ENCODE measurements at places on chromosomes 11 and 22.

GRCh38 chr11:70128435-70128906 is 50.4 kb downstream of the ANO1 start:
- DNase-seq, result peak; percentile 36

DNA sequence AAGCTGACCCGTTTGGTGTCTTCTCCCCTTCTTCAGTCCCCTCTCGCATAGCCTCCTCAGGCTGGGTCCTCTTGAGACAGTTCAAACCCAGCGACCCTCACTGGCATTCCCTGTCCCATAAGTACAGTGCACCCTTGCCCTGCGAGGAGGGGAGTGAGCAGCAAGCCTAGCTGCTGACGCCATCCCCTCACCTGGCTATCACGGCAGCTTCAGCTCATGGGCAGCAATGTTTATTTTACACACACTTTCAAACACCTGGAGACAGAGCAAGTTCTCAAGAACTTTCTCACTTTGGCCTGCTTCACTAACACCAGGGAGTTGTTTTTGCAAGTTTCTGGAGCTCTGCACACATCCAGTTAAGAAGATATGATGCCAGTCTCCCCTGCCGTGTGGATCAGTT is 189.6 kb upstream of the E2F8 start:
- no peak for DNase-seq

DNA sequence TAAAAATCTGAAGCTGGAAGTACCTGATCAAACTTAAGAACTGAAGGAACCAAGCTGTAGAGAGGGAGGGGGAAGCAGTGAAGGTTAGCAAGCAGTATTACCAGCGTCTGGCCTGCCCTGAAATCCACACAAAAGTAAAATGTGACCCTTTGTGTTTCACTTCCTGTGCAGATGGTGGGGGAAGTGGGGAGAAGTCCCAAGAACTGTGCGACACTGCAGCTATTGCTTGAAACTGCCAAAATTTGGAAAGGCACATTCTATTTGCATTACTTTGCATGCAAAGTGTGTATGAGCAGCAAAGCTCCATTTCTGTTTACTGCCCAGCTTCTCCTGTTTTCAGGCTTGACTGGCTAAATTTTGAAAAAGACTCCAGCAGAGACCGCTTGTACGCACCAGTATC is 72.1 kb upstream of the BMAL1 start:
- no peak for DNase-seq

DNA sequence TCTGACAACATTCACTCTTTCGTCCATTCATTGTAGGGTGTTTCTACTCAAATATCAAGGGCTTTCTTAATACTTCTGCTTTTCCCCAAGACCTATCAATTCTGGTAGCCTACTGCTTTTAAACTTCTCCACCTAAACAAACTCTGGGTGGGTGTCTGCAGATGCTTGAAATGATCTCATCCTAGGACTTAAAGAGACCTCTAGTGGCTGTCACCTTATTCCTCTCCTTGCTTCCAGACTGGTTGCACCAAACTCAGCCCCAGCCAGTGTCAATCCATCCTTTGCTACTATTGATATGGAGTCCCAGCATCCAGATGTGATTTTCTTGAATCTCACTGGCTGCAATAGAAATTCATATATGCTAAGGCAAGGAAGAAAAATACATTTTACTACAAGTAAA is 274.7 kb downstream of the NXPE2 start:
- no peak for DNase-seq

GRCh38 chr22:24928322-24928721 is 18.2 kb downstream of the LHFPL7 start:
- DNase-seq, result no peak

GRCh38 chr11:33932721-33933120 is 40.8 kb upstream of the LMO2 start:
- no peak for DNase-seq

DNA sequence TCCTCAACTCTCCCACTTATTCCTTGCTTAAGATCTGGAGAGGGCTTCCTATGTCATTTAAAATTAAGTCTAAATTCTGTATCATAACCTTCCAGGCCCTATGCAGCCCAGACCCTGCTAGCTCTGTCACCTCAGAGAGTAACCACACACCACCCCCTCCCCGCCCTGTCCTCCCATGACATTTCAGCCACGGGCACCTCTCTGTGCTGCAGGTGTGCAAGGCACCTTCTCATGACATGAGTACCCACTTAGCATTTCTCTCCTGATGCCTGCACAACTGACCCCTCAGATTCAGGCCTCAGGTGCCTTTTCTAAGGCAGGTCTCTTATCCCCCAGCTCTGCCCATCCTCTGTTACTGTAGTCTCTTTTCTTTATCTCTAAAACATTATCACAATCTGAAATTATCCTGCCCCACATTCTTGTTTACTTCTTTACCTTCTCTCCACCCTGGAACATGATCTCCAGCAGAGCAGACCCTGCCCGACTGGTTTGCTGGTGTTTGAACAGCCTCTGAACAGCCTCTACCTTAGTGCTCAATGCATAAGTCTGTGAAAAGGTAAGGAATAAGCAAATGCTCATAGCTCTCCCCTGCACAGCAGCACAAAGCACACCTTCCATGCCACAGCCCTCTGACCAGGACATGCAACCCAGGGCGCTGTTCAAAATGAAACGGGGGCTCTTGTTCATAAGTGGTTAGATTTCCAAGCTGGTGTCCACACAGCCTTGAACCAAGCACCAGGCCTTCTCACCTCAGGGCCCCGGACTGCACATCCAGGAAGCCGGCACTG is 196.1 kb upstream of the B3GAT1 start:
- DNase-seq, result no peak

DNA sequence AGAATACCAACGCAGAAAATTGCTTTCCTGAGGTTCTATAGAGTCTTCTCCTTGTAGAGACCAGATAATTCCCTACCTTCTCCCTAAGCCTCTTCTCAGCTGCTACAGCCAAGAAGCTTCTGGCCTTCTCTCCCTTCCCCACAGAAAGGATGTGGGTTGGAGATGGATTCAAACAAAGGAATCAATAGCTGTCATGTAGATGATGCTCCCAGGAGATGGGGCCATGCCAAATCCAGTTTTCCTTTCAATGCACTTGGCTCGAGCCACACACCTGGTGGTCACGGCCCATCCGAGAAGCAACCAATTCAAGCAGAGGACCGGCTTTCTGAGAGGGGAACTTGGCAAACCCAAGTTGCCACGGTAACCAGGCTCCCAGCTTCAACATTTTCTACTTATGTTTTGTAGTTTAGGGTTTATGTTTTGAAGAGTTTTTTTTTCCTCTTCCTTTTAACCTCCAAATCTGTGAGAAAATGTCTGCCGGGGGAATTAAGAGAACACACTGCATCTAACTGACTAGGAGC is 31.3 kb upstream of the OPCML start:
- DNase-seq, result no peak

- DNase-seq, result no peak
Measured at GRCh38 chr11:96219981-96220623, 122.9 kb downstream of the MAML2 start.

DNA sequence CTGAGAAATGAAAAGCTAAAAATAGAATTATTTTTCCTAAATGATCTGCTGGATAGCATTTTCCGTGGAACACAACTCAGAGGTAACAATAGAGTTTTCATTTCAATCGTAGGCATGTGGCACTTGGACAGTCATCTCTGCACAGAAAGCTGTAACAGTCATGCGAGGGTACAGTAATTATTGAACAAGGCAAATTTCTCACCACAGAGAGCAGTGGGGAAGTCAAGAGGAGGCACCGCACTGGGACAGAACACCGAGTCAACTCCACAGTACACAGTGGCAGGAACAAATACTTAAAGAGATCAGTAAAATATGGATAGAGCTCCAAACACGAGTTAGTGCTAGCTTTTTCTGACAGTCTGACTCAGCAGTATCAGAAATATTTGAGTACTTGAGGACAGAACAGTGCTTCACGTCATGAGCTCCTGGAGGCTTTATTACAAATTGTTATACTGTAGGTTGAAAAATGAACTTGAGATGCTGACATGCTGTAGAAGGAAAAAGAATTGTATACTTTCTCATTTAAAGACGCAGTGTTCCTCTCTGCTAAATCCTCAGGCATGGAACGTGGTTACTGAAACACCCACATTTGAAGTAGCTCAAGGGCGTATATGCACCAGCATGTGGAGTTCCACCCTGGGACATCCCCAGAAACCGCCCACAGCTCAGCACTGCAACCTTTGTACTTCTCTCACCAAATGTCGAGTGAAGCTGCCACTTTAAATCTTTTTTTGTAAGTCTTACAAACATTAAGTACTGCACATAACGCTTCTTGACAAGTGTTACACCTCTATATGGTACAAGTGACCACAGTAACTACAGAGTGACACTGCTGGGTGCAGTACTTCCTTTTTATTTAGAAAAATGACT is 27.4 kb upstream of the YPEL1 start:
- DNase-seq, result no peak

DNA sequence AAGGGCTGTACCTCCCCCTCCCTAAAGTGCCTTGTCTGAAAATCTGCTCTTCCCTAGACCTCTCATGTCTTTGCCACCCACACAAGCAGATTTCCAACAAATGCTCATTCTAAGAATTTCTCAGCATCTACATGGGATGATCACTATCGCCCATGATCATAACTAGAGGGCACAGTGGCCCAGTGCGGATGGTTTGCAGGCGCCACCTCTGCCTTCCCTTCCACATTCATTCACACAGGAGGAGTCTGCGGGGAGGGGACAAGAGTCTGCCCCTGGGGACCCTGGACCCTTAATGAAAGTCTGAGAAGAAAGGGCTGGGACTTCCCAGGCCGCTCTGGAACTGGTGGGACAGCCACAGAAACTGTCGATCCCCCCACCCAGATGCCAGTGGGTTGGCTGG is 28.9 kb downstream of the KCTD17 start:
- no peak for DNase-seq

DNA sequence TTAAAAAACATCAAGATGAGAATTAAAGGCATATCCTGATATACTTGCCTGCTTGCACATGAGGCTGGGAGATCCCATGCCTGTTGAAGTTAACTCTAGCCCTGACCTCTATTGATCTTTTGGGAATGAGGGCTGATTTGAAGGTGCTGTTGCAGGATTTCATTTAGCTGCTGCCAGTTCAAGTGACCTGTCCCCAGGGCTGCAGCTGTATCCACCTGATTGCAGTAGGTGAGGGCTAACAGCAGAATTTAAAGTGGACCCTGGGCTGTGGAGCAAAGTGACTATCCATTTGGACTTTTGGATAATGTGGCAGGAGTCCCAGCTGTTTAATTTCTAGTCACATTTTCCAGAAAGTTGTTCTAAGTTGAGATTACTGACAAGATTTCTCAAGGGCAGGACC is 50.8 kb upstream of the HORMAD2 start:
- DNase-seq, result no peak

GRCh38 chr11:10441652-10442503 is 13.2 kb upstream of the AMPD3 start:
- no peak for DNase-seq

GRCh38 chr11:75142714-75143419 is 8.0 kb upstream of the SLCO2B1 start:
- DNase-seq, result no peak

- DNase-seq, result no peak
Measured at GRCh38 chr22:38706101-38706900, 557 bp downstream of the GTPBP1 start.

DNA sequence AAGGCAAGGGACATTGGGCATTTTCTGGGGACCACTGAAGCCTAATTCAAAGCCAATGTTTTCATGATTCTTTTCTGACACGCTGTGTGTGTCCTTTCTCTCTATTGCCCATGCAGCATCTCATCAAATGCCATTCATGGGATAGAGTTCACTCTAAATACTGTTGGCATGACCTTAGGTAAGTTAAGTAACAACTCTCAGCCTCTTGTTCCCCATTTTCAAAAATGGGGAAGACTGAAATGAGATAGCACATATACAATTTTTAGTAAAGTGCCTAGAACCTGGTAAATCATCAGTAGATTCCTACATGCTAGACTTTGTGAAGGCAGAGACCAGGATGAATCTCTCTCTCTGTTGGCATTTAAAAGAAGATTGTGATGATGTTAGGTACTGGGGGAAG is 12.7 kb upstream of the OR52K2 start:
- no peak for DNase-seq

DNA sequence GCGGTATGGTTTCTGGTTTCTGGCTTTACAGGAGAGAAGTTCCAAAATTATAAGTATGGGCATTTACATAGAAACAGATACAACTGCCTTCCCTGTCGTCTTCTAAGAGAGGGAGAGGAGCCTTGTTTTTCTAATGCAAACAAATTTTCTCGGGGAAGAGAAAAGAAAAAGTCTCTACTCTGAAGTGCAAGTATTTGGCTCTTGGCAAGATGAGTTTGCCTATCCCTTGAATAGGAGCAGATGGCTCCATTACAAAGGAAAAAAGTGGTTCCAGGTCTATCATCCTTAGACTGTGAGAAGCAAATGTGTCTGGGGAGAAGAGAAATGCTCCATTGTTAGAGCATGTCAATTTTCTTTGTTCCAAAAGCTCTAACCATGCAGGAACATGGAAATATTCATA is 455.6 kb downstream of the BUD13 start:
- DNase-seq, result no peak

DNA sequence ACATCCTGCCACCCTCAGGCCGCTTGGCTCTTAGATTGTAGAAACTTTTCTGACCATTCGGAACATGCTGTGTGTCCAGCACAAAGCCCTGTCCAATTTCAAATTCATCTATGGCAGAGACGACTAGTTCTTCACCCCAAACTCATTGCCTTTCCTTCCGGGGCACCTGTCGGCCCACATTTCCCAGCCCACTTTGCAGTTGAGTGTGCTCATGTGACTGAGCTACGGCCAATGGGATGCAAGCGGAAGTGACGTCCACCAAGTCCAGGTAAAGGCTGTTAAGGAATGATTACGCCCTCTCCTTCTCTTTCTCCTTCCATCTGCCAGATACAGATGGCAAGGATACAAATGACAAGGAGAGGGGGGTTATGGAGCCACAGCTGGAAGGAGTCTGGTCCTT is 32.5 kb downstream of the SYT13 start:
- no peak for DNase-seq

DNA sequence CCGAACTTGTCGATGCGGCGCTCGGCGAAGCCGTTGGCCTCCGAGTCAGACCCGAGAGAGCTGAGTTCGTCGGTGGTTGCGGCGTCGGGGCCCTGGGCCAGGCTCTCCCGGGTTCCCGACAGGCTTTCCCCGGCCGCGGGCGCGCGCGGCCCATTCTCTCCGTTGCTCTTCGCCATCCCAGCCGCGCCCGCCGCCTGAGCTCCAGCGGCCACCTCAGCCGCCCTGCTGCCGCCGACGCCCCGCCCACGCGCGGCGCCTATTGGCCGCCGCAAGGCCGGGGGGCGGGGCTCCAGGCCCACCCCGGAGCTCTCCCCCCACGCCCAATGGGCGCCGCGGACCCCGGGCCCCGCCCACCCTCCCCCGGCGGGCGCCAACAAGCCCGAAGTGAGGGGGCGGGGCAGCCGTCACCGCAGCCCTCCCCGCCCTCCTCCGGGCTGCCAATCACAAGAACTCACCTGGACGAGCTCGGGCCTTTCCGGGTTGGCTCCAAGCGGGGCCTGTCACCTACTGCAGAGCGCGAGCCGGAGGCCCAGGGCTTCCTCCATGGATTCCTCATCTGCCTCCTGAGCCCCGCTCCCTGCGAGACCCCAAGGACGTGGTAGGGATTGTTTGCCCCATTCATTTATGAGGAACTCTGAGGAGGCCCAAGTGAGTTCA is at the start of gene TBC1D10A:
TSS of gene TBC1D10A (minus strand) at position 236 of the 657 bp plus-strand sequence. CDS start at position 176, 60 bp downstream.
- peak; percentile 91 for DNase-seq

Data from nephron progenitor cell (in vitro differentiated cells).